ENCODE measurements at places on chromosomes 16 and 17.

DNA sequence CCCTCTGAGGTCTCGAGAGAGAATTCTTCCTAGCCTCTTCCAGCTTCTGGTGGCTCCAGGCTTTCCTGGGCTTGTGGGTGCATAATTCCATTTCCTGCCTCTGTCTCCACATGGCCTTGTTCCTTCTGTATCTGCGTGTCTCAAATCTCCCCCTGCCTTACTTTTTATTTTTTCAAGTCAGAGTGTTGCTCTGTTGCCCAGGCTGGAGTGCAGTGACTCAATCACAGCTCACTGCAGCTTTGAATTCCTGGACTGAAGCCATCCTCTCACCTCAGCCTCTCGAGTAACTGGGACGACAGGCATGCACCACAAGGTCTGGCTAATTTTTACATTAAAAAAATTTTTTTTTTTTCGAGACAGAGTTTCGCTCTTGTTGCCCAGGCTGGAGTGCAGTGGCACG is 120.6 kb downstream of the SHISA9 start:
- DNase-seq = no peak

DNA sequence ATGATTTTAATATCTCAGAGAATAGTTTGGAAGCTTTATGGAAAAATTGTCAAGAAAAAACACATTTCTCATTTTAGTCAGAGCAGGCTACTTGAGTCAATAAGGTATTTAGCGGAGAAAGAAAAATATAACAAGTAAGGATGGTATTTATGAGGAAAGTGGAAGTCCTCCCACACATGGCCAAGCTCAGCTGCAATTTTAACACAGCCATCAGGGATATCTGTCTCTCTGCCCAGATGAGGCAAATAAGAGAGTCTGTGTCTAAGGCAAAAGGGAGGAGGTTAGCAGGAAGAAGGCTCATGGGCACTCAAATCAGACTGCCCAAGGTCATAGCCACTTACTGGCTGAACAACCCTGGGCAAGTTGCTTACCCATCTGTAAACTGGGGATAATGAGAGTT is 5.2 kb upstream of the CMTM2 start:
- DNase-seq = no peak

- no peak for DNase-seq
Measured at GRCh38 chr16:19689342-19689741, 28.7 kb downstream of the KNOP1 start.

- no peak for DNase-seq
Measured at GRCh38 chr17:41510251-41511065, 5.0 kb upstream of the KRT13 start.

- DNase-seq = no peak
Measured at GRCh38 chr16:17080105-17080504, 390.7 kb downstream of the XYLT1 start.

DNA sequence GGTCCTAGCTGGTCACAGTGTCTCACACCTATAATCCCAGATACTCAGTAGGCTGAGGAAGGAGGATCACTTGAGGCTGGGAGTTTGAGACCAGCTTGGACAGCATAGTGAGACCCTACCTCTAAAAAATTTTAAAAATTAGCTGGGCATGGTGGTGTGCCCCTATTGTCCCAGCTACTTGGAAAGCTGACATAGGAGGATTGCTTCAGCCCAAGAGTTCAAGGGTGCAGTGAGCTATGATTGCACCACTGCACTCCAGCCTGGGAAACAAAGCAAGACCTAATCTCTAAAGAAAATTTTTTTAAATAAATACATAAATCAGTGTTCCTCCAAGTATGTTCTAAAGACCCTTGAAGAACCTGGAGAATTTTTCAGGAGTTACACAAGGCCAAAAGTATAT is 50.6 kb upstream of the GNAO1 start:
- no peak for DNase-seq

DNA sequence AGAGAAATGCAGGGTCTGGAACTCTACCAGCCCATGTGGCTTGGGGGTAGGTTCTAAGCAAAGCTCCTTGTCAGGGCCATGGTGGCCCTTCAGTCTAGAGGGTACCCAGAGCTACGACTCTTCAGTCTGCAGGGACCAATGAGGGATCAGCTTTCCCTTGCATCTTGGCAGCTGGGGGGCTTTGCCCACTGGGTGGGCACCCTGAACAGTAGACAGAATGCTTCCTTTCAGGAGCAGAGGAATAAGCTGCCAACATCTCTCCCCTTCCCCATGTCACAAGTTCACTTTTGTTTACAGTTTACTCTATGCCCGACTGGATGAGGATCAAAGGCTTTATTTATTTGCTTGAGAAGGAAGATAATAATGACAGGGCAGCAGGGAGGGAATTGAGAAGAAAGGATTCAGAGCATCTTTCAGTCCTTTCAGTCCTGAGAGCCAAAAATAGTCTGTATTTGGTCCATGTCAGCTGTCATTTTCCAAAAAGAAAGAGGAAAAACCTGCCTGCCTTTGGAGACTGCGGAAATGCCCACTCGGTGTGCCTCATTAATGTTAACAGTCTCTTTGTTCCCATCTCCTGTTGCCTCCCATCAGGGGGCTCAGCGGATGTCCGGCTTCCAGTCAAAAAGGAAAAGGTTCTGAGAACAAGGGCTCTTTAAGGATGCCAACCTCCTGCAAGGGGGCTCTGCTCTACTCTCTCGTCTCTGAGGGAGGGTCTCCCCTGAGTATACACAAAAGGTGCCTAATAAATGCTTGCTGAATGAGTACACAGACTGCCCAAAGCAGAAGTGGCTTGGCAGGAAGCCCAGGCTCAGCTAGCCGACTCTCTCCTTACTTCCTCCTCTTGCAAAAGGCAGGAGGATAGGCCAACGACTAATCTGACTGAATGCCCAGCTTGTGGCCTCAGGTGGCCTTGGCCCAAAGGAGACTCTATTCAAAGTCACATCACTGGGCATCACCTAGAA is 17.1 kb downstream of the TRAF4 start:
- no peak for DNase-seq

- peak; percentile 47 for DNase-seq
Measured at GRCh38 chr17:82528484-82529265, 9.1 kb downstream of the FOXK2 start.

GRCh38 chr16:77539421-77540034 is 104.7 kb upstream of the ADAMTS18 start:
- no peak for DNase-seq

DNA sequence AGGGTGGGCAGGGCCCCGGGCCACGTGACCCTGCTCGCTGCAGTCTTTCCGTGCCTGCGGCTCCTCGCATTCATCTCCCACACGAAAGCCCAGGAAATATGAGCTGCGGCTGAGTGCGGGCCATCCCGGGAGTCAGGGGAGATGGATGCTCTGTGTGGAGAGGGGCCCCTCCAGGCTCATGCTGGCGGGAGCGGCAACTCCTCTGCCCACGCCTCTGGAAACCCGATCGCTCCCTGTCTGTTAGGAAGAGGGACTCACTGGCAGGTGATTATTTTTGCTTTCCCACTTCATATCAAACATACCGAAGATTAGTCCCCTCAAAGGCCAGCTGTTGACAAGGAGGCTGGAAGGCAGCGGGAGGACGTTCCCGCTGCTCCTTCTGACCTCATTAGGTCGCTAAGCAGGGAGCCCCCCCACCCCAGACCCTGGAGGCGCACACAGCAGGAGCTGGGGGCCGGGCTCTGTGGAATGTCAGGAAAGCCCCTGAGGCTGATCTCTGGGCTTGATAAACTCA is 228.5 kb downstream of the FOXL1 start:
- DNase-seq = no peak

DNA sequence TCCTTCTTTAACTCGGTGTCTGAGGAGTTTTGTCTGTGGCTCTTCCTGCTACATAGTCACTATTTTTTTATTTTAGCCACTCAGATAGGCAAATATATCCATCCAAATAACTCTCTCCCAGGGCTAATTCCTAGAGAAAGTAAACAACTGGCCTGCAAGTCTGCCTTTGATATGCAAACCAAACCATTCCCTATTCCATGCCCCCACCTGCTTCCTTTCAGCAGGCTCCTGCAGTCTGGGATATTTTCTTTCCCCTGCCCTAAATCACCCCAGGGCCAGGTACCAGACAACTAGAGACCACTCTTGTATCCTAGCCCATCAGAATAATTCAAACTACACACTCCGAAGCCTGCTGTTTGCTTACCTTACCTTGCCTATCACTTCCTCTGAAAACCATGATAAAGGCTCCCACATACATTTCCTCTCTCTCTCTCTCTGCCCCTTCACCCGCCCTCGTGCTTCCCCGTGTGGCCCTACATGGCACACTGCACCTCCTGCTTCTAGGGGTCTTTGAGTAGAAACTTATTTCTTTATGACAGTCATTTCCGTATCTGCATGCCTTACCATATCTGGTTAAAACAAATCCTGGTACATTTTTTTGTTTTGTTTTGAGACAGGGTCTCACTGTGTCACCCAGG is 8.3 kb downstream of the CD300H start:
- DNase-seq = no peak

GRCh38 chr16:84610376-84610775 is 7.5 kb downstream of the COTL1 start:
- peak; percentile 54 for DNase-seq

DNA sequence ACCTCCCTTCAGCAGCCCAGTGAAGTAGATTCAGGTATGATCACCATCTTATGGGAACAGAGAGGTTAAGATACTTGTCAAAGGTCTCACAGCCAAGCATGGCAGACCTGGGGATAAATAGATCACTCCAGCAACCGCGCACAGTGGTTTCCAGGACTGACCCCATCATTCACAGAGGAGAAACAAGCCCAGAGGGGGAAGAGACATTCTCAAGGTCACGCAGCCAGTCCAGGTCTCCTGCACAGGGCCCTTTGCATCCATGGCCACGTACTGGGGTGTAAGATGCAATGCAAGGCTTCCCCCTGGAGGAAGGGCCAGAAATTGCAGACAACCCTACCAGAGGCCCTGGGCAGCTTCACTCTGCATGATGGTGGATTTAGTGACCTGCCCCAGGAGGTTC is 19.9 kb downstream of the TLE7 start:
- peak; percentile 34 for DNase-seq

- DNase-seq = peak; percentile 67
Measured at GRCh38 chr17:40315678-40316570, 6.9 kb downstream of the RARA start.

GRCh38 chr16:23029733-23030420 is 119.4 kb downstream of the USP31 start:
- no peak for DNase-seq

GRCh38 chr16:88651276-88651988 is 579 bp upstream of the CYBA start:
- no peak for DNase-seq

DNA sequence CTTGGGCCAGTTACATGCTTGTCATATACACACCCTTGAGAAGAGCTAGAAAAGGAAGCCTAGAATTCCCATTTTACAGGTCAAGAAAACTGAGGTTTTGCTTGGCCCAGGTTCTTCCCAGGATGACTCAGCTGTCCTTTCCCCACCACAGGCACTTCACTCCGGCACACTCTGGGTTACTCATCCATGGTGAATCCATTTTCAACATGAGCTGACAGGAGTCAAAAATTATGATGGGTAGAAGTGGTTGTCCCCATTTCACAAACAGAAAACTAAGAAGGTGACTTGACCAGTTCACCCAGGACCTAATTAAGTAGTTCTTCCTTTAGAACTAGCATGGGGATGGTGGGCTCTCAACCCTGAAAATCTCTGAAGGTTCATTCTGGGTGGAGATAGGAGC is 67.2 kb downstream of the USP22 start:
- no peak for DNase-seq

DNA sequence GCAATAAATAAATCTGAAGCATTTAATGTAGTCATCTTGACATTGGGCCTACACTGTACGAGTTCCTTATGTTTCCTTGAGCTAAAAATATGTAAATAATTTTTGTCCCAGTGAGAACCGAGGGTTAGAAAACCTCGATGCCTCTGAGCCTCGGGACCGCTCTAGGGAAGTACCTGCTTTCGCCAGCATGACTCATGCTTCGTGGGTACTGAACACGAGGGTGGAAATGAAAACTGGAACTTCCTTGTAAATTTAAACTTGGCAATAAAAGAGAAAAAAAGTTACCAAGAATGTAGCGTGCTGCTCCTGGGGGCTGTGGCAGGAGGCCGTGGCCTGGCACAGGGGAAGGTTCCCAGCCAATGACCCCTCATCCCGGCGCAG is 74.1 kb downstream of the SOCS1 start:
- peak; percentile 47 for DNase-seq

DNA sequence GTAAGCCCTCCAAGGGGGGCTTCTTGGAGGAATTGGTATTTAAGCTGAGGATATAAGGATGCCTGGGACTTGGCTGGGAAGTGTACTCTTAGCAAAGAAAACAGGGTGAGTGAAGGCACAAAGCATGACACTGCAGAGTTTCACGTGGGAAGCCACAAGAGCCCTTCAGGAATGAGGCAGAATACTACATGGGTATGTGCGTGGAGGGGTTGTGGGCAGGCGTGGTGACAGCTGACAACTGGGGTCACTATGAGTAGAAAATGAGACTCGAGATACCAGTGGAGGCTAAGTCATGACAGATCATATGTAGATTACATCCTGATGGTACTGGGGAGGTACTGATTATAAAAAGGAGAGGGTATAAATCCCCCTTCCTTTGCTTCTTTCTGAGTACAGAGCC is 78.1 kb upstream of the XYLT1 start:
- no peak for DNase-seq

DNA sequence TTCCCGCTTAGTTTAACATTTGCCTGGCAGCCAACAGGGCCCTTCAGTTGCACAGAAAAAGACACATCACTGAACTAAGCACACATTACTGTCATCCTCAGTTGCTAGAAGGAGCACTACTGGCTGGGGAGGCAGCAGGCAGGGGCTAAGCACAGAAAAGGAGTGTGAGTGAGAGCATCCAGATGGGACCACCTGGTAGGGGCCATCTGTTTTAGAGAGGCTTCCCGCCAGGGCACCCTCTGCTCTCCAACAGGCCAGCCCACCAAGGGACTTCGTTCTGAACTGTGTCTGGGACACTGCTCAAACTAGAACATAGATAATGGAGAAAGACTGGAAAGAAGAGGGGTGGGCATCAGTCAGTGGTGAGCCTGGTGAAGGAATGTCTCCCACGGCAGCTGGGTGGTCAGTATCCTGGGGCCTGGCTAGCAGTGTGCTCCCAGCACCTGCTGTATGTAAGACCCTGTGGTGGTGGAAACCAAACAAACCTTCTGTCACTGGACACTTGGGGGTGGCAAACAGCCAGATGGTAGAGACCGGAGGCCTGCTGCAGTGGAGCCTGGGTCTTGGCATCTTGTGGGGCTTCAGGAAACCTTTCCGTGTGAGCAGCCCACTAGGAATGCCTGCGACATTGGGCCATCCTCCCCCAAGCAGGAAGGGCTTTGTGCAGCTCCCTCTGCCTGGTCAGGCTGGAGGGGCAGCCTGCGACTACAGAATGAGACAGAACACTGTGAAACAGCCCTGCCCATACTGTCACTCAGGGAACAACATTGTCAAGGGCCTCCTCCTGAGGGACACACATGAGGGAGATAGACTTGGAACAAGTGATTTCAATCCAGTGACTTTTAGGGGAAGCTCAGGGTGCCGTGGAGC is 12.8 kb upstream of the RANGRF start:
- DNase-seq = no peak

DNA sequence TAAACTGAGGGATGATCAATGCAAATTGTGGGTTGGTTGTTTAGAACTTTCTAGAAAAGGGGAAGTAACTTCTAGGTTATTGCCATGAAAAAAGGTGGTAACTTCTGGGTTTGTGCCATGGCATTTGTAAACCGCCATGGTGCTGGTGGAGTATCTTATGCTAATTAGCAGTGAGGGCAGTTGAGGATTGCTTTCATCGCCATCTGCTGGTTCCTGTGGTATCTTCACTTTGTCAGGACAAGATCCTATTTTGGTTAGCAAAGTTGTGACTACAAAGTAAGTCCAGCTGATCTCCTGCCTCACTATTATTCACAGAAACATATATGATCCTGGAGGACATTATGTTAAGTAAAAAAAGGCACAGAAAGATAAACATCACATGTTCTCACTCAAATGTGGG is 1332.3 kb downstream of the CDH11 start:
- no peak for DNase-seq
